ENCODE measurements at places on chromosomes 5 and 9. TPM values are rescaled to one million over a fixed set of nuclear protein-coding genes. Genes with fewer than 3 reads are reported as not detected.

The ZNG1C gene
- total RNA-seq, result 26.4 TPM

The GPR21 gene
- 1.0 TPM for total RNA-seq

The EFNA5 gene
- total RNA-seq, result 19.0 TPM

GRCh38 chr9:127159325-127159801, 36.9 kb upstream of the ANGPTL2 start:
- H3K4me3 ChIP-seq, result no peak overlapping the region
- H3K36me3 ChIP-seq, result no peaks in the 10 kb centered on the region
- no peak overlapping the region for H3K27ac ChIP-seq

GRCh38 chr9:115691693-115692092, 461.9 kb upstream of the PAPPA start:
- no peaks in the 10 kb centered on the region for H3K36me3 ChIP-seq
- H3K27ac ChIP-seq, result no peak overlapping the region
- H3K4me3 ChIP-seq, result no peak overlapping the region
- no peaks in the 10 kb centered on the region for H3K27me3 ChIP-seq

DNA sequence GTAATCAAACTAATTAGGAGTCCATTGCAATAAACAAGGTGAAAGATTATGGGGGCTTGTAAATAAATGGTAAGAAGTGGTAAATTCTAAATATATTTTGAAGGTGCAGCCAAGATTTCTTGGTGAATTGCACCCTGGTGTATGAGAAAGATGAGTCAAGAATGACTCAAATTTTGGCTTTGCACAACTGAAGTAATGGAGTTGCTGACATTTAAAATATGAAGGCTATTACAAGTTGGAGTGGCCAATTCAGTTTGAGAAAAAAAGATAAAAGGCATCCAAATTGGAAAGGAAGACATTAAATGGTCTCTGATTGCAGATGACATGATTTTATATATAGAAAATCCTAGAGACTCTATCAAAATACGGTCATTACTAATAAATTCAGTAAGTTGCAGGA, 2330.6 kb downstream of the MAT2B start:
- H3K4me3 ChIP-seq, result no peak overlapping the region
- H3K36me3 ChIP-seq, result no peaks in the 10 kb centered on the region
- no peak overlapping the region for H3K27ac ChIP-seq
- no peaks in the 10 kb centered on the region for H3K4me1 ChIP-seq
- H3K27me3 ChIP-seq, result no peaks in the 10 kb centered on the region

DNA sequence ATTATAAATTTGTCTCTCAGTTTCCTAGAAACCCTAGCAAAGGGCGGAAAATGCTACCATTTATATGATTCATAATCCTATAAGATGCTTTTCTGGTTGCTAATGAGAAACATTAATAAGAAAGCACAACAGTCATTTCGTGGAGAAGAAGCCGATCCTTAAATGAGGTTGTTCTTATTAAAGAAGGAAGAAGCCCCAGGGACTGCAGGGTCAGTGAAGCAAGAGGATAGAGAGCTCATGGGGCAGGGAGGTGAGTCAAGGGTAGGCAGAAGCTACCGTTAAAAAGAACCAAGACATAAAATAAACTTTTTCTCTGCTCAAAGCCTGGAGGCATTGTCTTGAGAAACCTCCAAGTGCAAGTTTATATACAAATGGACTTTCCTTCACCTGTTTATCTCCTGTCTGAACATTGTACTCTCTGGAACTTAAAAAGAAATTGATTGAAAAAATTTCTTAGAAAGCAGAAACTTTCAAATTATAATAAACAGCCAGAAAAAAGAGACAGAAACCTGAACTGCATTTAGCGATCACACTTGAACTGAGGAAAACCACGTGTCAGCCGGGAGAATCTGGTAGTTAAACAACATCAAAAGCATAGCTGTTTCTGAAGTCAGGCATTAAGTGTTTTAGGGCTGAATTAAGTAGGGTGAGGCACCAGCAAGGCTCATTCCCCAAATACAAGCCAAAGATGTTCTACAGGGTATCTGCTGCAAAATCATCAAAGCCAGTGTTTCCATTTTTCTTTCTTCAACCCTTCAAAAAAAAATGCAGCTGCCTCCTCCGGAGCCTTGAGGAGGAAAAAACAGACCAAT, 21.9 kb downstream of the HTR4 start:
- DNase-seq, result no peak
- H3K27ac ChIP-seq, result no peak overlapping the region
- no peaks in the 10 kb centered on the region for H3K36me3 ChIP-seq
- no peaks in the 10 kb centered on the region for H3K27me3 ChIP-seq
- H3K4me1 ChIP-seq, result no peaks in the 10 kb centered on the region

DNA sequence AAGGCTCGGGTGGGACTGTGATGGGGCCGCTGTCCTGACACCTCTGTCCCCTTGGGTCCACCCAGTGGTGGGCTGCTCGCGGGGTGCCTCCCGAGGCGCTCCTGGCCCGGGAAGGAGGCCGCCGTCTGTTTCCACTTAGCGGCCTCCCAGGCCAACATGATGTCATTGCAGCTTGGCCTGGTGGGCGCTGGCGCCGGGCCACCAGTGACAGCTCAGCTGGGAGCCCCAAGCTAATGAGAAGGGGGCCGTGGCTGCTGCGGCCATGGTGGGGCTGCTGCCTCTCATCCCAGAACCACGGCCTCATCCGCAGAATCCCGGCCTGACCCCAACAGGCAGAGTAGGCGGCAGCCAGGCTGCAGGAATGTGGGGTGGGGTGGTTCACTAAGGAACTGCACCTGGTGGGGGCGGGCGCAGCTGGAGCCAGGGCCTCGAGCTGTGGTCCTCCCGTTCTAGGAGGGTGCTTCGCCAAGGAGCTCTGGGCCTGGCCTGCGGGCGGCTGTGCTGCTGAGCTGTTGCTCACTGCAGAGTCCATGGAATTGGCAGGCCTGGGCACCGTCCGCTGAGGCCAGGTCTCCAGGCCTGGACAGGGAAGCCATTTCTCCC, 123.5 kb upstream of the COL5A1 start:
- H3K4me3 ChIP-seq, result no peak overlapping the region
- H3K36me3 ChIP-seq, result peaks cover 15% of the 10 kb centered on the region
- no peaks in the 10 kb centered on the region for H3K4me1 ChIP-seq
- no peak overlapping the region for H3K27ac ChIP-seq
- DNase-seq, result peak; percentile 72

Measured in H9 (cell line).